ENCODE measurements at places on chromosomes 1 and 21.

DNA sequence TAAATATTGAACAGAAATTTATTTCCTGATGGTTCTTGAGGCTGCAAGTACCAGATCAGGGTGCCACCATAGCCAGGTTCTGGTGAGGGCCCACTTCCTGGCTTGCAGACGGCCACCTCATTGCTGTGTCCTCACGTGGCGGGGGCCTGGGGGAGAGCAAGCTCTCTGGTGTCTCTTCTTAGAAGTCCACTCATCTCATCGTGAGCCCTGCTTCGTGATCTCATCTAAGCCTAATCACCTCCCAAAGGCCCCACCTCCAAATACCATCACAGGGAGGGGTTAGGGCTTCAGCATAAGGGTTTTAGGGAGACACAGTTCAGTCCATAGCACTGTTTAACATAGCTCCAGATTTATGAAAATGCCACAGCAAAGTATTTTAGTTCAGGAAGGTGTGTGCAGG lies 119.7 kb downstream of the PRDM2 start:
- DNase-seq = no peak

- DNase-seq = no peak
Measured at GRCh38 chr1:177383715-177384114, 213.0 kb downstream of the BRINP2 start.

- no peak for DNase-seq
Measured at GRCh38 chr1:174051956-174052355, 29.8 kb upstream of the RC3H1 start.

DNA sequence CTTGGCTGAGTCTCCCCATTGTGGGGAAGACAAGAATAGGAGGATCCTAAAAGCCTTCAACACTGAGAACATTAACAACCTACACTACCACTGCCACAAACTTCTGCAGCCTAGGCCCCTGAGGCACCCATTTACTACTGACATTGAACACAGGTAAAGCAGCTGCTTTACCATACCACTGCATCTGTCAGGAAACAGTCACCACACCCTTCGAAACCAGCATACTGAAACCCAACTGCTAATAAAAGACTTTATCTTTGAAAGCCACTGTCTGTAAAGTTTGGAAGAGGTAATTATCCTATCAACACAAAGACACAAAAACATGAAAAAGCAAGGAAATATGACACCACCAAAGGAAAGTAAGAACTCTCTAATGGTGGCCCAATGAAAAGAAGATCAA lies 7.4 kb downstream of the IFNAR1 start:
- DNase-seq = no peak

DNA sequence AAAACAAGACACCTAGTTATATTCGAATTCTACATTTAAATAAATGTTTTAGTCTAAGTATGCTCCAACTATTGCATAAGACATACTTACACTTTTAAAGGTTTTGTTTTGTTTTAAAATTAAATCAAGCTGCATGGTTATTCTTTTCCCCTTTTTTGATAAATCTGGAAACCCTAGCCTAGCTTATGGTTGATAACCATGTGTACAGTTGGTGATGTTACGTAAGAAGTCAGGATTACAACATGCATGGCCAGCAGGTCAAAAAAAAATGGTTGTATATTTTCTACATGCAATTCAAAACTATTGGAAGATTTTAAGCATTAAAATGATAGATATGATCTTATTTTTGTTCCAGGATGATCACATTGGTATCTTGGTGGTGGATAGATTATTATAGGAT lies 1600.6 kb downstream of the PLA2G4A start:
- no peak for DNase-seq

- peak; percentile 86 for DNase-seq
Measured at GRCh38 chr1:6460301-6461050, 5.5 kb downstream of the TNFRSF25 start.

DNA sequence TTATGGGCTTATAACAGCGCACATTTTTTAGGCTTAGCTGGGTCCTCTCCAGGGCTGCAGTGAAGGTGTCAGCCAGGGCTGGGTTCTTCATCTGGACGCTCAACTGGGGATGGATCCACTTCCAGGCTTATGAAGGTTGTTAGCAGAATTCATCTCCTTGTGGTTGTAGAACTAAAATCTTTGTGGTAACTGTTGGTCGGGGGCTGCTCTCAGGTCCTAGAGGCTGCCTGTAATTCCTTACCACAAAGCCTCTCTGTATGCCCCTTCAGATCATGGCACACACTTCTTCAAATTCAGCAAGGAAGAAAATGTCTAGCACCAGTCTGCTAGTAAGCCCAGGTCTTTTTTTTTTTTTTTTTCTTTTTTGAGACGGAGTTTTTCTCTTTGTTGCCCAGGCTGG lies 40.9 kb upstream of the EPS8L3 start:
- no peak for DNase-seq

DNA sequence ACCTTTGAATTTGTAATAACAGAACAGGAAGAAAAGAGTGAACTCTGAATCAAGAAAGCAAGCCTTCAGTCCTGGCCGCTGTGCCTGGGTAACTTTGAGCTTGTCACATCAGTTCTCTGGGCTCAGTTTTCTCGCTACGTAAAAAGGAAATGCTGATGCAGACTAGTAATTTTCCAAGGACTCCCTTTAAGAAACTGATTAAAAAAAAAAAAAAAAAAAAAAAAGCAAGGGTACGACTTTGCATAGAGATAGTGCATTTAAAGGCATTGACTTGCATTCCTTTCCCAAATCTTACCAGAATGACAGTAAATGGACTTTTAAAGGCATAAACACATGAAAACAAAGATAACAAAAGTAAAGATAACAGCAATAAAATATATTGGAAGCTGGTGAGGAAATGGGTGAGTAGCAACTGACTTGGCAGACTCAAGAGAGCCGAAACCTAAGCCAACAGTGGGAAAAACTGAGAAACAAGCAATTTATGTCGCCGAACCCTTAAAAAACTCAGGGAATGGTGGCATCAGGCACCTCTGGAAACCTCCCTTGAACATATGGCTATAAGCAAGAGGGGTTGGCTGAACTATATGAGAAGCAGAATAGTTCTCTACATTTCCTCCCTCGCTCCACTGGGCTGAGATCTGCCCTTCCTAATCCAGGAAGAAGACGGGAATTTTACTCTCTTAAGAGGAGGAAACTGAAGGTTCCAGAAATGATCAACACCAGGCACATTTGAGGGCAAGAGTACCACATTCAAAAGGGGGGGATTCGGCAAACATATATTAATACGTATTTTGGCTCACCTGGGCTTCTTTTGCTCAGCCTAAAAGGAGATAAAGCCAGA lies 189.2 kb downstream of the CDC7 start:
- no peak for DNase-seq

DNA sequence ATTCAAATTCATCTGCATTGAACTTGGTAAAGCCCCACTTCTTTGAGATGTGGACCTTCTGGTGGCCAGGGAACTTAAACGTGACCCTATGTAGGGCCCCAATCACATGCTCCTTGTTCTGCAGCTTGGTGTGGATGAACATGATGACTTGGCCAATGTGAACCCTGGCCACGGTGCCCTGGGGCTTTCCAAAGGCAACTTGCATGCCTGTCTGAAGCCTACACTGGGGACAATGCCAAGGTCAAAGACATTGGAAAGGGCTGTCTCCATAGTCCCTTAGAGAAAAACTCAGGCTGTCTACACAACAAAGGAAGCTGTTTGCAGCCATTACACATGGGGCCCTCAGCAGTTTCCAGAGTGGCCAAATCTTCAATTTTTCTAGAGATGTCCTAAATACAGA lies 8.9 kb upstream of the VPS13D start:
- peak; percentile 28 for DNase-seq

DNA sequence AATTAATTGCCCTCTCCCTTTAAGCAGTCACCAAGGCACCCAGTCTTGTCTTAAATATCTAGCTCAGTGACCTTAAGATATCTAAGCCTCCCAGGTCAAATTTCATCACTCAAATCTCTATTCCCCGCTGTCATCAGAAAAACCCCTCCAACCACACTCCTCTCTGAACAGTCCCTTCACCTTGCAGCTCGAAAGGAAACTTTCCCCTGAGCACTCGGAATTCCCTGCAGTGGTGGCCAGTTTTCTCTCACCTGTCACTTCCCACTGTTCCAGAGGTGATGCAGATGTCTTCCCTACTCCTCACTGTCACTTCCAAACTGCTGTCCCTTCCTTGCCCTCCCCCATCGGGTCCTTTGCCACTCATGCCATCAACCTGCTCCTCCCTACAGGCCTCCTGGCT lies 15.3 kb upstream of the SSX2IP start:
- no peak for DNase-seq

DNA sequence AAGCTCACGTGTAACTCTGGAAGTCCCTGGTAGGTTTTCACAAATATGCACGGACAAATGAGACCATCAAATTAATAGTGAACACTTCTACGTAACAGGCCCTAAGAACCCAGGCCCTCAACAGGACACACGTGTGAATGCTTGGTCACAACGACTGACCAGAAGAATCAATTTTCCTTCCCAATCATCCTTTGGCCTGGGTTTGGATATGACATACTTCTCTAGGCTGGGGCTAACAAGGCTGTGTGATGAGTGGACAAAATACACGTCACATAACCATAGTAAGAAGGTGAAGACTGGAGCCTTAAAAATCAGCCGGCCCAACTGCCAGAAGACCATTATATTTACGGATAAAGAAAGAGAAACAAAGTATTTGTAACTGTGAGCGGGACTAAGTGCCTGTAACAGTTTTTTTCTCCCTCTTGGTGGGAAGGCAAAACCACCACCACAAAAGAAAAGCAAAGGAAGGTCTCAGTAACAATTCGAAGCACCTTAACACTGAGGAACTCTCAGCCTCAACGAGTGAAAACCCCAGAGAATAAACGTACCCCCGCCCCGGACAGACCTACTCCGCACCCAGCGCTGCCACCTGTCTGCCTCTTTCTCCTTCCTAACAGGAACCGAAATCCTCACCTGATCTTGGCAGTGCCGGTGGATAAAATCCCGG lies 450 bp downstream of the SDE2 start:
- no peak for DNase-seq

- no peak for DNase-seq
Measured at GRCh38 chr1:18560692-18561091, 70.0 kb upstream of the PAX7 start.

GRCh38 chr1:168127503-168127902 lies 9.2 kb downstream of the GPR161 start:
- no peak for DNase-seq

- no peak for DNase-seq
Measured at GRCh38 chr21:16550917-16551741, 821.3 kb downstream of the USP25 start.

DNA sequence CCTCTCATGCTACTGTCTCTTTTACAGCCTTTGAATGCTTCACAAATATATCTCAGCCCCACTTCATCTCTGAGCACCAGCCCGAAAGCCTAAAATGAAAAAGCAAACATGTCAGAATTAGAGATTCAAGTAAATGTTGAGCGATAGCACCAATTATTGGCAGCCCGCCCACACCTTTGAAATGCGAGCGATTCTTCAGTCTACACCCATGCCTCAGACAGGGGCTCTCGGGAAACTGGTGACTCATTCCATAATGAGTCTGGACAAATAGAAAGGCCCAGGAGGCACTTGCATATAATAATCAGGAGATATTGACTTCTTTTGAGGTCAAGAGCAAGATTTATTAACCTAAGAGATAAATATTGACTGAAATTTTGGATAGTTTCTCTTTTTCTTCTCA lies 487.3 kb upstream of the PTBP2 start:
- no peak for DNase-seq

- no peak for DNase-seq
Measured at GRCh38 chr1:240190881-240191401, 99.3 kb downstream of the FMN2 start.

DNA sequence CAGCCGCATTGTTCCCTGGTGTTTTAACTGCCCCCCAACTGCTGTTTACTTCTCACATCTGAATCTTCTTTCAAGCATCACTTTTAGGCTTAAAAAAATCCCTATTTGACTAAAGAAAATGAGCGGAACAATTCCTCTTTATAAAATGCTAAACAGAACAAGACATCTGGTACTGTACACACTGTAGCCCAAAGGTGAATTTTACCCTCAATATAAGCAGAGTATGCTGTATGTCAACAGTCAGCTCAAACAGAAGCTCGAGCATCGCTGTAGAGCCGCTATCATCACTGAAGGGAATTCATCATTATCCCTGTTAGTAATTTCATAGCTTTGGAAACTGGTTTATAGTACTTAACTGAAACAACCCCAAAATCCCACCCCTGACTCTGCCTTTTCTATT lies 85.3 kb downstream of the LRRC8D start:
- DNase-seq = no peak

DNA sequence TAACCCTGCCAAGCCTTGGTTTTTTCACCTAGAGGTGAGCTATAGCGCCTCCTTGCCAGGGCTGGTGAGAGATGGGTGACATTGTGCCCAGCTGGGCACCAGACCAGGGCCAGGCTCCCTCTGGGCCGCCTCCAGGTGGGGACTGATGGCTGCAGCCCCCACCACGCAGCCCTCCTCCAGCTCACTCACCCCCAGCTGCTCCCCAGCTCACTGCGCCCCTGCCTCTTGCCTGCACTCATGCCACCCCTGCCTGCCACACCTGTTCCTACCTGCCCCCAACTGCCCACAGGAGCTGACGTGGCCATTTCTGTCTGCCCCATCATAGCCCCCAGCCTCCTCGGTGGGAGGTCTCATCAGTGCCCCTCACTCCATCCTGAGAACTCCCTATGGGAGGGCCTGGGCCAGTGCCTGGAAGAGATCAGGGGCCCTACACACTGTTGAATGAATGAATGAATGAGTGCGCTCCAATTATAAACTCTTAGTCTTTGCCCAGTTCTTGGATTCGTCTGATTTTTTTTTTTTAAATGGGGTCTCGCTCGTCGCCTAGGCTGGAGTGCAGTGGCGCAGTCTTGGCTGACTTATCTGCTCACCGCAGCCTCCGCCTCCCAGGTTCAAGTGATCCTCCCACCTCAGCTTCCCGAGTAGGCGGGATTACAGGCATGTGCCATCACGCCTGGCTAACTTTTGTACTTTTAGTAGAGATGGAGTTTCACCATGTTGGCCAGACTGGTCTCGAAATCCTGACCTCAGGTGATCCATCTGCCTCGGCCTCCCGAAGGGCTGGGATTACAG lies 26.4 kb upstream of the VPS13D start:
- peak; percentile 74 for DNase-seq

GRCh38 chr1:63772876-63773275 lies 941 bp upstream of the ROR1 start:
- no peak for DNase-seq

- no peak for DNase-seq
Measured at GRCh38 chr1:91733108-91733710, 152.7 kb downstream of the TGFBR3 start.

GRCh38 chr1:29324771-29325351 lies 88.5 kb downstream of the PTPRU start:
- DNase-seq = no peak

DNA sequence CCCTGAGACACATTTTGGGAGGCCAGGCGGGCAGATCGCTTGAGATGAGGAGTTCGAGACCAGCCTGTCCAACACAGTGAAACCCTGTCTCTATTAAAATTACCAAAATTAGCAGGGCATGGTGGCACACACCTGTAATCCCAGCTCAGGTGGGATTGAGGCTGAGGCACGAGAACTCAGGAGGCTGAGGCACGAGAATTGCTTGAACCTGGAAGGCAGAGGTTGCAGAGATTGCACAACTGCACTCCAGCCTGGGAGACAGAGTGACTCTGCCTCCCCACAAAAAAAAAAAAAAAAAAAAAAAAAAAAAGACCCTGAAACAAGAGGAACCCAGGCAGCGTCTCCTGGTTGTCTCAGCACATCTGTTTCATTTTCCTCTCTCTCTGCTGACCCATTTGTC lies 24.2 kb downstream of the PGM1 start:
- no peak for DNase-seq

Data from spleen (tissue), 13 donors.